Right renal pelvis (tissue), 4 donors: ENCODE measurements at places on chromosomes 7 and 10. TPM values are rescaled to one million over a fixed set of nuclear protein-coding genes. Genes with fewer than 3 reads are reported as not detected.

Gene OPN1SW
- polyA plus RNA-seq, result 1.4 TPM

- DNase-seq, result no peak
These were observed 254.1 kb downstream of the RELN start for GRCh38 chr7:103735377-103735776.

- no peak for DNase-seq
These were observed 102.1 kb downstream of the CRPPA start for GRCh38 chr7:16318989-16319915.

GRCh38 chr7:31056775-31057346 is 4.8 kb downstream of the ADCYAP1R1 start:
- DNase-seq, result no peak

GRCh38 chr7:12162415-12163113 is 48.5 kb upstream of the TMEM106B start:
- no peak for DNase-seq

DNA sequence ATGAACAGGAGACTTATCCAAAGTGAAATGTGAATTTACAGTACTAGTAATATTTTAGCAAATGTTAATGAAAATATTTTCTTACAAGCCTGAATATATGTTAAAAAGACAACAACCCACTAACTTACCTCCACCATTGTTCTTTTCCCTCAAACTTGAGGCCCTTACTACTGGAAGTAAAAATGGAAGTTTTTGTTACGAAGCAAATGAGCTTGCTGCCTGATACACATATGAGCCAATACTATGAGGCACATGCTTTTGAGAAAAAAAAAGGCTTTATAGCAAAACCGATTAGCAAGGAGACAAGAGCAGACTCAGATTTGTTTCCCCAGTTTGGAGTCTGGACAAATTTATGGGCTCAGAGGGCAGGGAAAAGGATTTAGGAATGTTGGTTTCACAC is 29.0 kb downstream of the PRPS1L1 start:
- DNase-seq, result no peak

Gene CYP3A7
- polyA plus RNA-seq, result 0.28 TPM

Gene RAMP3
- polyA plus RNA-seq, result 10.6 TPM
